Neural progenitor cell (in vitro differentiated cells): ENCODE measurements at places on chromosomes 16 and 17. TPM values are rescaled to one million over a fixed set of nuclear protein-coding genes. Genes with fewer than 3 reads are reported as not detected.
A peak's percentile ranks its signal among the peaks of the same experiment; 100 is the strongest.

- DNase-seq, result no peak
Observed at GRCh38 chr16:87607223-87607622, 4.9 kb downstream of the JPH3 start.

DNA sequence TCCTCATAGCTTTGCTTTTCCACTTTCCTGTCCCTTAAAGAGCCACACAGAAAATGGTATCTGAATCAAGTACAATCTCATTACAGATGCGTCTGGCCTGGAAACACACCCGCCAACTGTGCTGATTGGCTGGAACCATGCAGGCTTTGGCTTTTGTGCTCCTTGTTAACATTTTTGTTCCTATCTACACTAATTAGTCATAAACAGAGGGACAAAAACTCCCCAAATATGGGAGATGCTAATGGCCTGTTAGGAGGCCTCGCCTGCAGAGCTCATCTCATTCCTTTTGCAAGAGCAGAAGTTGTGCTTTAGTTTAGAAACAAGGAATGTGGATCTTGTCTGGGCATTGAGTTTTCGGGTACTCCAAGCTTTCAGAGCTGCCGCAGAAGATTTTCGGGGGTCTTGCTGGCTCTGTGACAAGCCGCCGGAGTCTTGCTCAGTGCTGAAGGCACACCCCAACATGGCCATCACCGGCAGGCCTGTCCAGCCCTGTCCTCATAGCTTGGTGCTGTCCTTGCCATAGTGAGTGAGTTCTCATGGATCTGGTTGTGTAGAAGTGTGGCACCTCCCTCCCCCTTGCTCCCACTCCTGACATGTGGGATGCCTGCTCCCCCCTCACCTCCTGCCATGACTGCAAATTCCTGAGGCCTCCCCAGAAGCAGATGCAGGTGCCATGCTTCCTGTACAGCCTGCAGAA is 69.8 kb downstream of the METRNL start:
- no peak for DNase-seq

- DNase-seq, result no peak
Observed at GRCh38 chr17:83190004-83190385, 110.6 kb downstream of the METRNL start.

TMEM106A gene
- total RNA-seq, result 1.7 and 2.4 TPM in 2 replicates

ABCA8 gene
- not detected in 2 replicates for total RNA-seq

DNA sequence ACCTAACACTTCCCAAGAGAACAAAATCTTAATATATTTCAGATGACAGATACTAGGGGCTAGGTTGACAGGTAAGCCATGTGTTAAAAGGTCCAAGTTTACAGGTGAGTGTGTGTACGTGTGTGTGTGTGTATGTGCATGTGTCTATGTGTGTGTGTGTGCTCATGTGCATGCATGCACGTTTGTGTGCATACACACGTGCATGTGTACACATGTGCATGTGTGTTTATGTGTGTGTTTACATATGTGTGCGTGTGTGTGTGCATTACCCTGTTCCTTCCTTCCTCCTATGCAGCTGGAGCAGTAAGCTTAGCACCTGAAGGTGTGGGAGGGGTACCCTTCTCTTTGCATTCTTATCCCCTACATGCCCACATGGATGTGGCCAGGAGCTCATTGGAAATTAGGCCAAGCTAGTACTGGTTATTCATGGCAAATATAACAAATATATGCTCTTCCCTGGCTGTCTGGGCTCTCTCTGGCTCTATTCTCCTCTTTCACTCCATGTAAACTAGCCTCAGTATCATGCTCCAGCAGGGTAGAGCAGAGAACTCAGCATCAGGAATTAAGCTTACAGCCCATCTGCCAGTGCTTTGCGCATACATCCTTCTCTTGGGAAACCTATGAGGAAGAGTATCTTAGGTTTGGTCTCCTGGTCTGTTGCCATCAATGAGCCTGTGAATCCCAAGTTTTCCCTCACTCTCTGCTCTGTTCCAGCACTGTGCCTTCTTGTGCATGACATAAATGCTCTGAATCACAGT is 258.0 kb upstream of the MYOCD start:
- DNase-seq, result no peak

- no peak for DNase-seq
Observed at GRCh38 chr16:22815863-22816262, 1.9 kb downstream of the HS3ST2 start.

DNA sequence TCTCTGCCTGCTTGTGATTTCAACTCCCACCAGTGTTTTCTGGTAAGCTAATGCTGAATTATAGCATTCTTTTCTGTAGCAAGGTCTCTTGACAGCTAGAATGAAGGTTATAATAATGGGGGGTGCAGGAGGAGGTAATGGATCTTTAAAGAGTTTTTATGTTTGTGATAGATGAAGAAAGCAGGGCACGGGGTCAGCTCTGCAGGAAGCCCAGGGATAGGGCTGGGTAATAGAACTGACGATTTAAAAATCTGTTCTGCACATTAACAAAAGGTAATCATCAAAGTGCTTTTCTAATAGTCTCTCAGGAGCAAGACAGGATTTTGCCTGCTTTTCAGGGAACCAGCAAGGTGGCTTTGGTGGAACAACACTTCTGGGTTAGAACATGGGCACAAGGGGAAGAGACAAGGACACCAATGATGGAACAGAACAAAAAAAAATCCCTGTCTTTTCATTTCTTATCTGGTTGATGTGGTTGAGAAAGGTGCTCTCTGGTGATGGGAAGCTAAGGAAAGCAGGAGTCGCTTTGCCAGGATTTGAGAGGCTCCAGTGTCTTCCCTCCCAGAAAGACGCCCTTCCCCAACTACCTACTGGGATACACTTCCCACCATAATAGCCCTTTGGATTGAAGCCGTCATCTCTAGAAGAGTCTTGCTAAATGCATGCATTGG is 263.1 kb downstream of the PHKB start:
- no peak for DNase-seq

TTYH2 gene
- total RNA-seq, result 3.2 and 5.8 TPM in 2 replicates

- no peak for DNase-seq
Observed at GRCh38 chr16:80889779-80890359, 85.5 kb upstream of the CDYL2 start.

GRCh38 chr16:89431630-89432029 is 58.7 kb downstream of the ANKRD11 start:
- no peak for DNase-seq

DNA sequence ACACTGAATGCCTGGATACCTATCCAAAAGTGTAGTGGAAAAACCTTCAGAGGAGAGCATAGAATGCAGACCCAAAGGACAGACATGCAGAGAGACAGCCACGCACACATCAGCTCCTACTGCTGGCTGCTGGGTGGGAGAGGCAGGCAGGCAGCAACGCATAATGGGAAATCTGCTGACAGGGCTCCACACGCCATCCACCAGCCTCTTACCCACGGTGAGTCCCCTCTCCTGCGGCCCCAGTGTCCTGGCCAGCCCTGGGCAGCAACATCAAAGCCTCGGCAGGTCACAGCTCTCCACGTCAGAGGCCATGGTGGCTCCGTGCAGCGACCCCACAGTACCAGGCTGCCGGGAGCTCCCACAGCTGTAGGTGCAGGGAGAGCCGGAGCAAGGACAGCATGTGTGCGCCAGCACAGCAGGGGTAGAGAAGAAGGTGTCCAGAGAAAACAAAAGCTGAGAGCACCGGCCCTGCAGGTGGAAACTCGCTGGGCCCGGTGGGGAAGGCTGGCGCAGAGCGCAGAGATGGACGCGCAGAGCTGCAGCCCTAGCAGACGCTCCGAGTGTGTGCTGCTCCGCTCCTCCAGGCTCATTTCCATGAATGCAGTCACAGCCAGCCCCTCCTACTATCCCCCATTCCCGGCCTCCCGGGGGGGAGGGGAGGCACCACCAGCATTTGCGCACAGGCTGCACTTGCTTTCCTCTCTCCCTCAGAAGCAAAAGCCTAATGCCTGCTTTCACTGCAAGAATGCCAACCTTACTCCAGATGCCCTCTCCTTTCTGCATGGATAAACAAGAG is 58.9 kb downstream of the CYTH1 start:
- peak; percentile 86 for DNase-seq

- DNase-seq, result no peak
Observed at GRCh38 chr17:74757502-74757901, 9.1 kb downstream of the NHERF1 start.

DLX3 gene
- total RNA-seq, result 0.04 and 0.87 TPM in 2 replicates

LITAFD gene
- not detected in 2 replicates for total RNA-seq

OR1A1 gene
- not detected in 2 replicates for total RNA-seq

- no peak for DNase-seq
Observed at GRCh38 chr17:67639979-67640378, 77.8 kb upstream of the NOL11 start.

GRCh38 chr17:250487-251300 is 69.2 kb upstream of the DOC2B start:
- no peak for DNase-seq

- DNase-seq, result no peak
Observed at GRCh38 chr17:82583720-82584234, 64.2 kb downstream of the FOXK2 start.

- DNase-seq, result no peak
Observed at GRCh38 chr17:36824678-36825101, 112.6 kb upstream of the LHX1 start.

GRCh38 chr16:24815021-24815420 is 30.7 kb upstream of the SLC5A11 start:
- no peak for DNase-seq

GRCh38 chr16:57036945-57037344 is 47.6 kb downstream of the NLRC5 start:
- DNase-seq, result no peak

IL17C gene
- not detected in 2 replicates for total RNA-seq

- DNase-seq, result no peak
Observed at GRCh38 chr17:49525831-49526741, 31.0 kb downstream of the NGFR start.
